ENCODE measurements at places on chromosomes 7 and 10.
A peak's percentile ranks its signal among the peaks of the same experiment; 100 is the strongest.

DNA sequence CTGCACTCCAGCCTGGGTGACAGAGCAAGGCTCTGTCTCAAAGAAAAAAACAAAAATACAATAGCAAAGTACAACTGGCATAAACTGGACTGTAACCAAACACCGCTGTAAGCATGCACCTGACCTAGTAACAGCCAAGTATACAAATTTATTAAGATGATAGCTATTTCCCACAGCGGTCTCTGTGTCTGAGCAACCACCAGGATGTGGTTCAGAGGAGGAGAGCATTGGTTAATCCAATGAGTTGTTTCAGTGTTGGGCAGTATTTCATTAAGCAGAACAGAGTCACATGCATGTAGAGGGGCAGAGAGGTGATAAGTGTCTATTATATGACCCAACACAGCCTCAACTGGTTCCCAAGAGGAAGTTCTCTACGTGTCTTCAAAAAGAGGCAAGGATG is 4.0 kb downstream of the SLC16A12 start:
- DNase-seq, result no peak

GRCh38 chr10:78805176-78805575 is 263.6 kb upstream of the ZMIZ1 start:
- DNase-seq, result peak; percentile 13

DNA sequence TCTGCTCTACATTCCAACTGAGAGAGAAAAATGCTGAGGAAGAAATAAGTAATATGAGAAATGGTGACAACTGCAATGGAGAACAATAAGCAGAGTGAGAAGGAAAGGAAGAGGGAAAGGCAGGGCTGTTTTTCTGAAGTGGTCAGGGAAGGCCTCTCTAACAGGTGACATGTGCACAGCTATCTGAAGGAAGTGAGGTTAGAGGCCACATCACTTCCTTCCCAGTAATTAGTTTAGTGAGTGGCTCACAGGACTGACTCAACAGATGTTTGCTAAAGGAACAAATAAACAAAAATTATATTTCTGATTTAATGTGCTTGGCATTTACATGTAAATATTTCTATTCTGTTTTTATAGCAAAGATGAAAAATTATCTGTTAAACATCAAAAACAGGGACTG is 77.9 kb downstream of the ARHGAP21 start:
- DNase-seq, result no peak

- DNase-seq, result no peak
Measured at GRCh38 chr10:117509573-117509972, 33.0 kb upstream of the EMX2 start.

DNA sequence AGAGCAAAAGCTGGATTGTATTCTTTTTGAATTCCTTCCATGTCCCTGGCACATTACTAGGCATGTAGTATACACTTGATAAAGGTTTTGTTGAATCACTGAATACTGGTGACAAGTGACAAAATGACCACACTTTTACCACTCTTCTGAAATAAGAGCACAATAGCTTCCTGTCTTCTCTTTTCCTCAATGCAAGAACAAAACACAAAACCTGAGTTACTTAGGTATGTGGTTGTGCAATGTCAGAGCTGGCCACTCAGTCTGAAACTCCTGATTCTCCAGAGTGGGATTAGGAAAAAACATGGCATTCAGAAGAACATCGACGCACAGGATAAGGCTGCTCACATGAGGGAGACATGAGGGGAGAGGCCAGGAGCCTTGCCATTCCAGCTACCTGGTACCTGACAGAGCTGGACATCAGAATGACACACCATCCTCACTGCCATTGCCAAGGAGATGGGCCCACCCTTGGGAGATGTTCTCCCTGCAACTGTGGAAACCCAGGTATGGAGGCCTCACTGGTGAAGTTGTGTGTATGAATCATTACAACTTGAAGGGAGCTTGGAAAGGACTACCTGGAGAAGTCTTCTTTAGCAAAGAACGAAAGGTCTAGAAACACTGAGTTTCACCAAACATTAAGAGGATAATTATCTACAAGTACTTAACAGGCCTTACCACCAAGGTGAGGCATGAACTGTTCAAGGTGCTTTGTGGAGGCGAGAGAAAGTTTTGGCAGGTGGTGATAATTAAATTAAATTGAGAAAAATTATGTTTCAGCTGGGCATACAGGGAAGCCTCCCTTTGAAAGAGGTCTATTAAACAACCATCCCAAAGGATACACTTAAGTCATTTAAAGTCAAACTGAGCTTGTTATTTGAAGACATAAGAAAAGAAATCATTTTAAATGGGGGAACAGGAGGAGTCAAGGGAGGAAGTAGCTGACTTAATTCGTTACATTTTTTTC is 246.5 kb upstream of the AOAH start:
- no peak for DNase-seq

DNA sequence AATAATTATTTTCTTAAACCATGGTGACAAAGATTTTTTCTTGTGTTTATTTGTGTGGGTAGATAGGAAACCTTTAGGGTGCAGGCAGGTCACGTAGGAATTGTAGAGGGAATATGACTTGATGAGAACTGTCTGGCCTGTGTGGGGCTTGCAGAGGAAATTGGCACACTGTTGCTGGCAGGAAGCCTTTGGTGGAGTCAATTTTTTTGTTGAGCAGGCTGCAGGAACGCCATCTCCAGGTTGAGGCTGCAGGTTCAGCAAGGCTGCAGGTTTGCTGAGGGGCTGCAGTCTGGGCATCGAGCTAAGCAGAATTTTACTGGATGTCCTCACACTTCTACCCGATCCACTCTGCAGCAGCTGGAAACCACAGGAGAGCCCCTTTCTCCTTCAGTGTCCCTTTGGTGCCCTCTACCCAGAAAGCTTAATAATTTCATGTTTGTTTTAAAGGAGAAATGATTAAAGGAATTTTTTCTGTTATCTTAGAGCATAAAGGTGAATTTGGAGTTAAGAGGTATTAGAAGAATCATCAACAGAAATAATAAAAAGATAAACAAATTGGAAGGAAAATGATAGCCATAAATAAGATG is 37.0 kb downstream of the TBC1D12 start:
- DNase-seq, result no peak

DNA sequence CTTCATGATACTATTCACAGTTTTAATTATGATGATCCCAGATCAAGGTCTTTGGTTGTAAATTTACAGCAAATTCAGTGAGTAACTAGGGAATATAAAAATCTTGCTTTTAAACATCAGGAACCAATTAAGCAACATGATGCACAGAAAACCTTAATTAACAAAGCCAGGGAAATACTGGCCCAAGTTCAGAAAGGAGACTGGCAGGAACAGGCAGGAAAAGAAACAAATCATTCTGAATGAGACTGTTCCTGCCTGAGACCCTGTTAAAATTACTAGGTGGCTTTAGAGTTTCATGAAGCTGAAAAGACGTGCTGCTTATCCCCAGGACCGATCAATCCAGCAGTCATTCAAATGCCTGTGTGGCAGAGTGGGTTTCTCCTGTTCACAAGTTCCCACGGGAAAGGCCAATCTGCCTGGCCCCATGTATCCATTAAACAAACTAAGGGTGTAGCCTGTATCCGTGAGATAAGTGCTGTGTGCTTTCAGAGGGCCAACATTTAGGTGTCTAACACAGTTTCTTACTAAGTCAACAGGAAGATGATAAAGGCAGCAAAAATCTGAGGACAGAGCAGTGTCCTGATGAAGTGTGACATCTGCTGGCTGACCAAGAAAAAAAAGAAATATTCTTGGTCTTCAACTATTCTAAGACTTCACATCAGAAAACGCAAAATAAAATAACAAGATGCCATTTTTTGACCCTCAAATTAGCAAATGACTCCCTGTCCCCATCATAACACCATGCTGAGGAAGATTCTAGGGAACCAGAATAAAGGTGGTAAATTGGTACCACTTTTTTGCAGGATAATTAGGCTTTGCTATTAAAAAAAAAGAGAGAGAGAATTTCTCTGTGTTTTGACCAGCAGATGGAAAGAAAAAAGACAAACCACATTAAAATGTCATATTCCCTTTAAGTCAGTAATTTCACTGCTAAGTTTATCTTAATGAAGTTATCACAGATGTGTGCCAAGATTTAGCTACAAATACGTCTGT is 34.2 kb downstream of the PUS7 start:
- DNase-seq, result peak; percentile 18

DNA sequence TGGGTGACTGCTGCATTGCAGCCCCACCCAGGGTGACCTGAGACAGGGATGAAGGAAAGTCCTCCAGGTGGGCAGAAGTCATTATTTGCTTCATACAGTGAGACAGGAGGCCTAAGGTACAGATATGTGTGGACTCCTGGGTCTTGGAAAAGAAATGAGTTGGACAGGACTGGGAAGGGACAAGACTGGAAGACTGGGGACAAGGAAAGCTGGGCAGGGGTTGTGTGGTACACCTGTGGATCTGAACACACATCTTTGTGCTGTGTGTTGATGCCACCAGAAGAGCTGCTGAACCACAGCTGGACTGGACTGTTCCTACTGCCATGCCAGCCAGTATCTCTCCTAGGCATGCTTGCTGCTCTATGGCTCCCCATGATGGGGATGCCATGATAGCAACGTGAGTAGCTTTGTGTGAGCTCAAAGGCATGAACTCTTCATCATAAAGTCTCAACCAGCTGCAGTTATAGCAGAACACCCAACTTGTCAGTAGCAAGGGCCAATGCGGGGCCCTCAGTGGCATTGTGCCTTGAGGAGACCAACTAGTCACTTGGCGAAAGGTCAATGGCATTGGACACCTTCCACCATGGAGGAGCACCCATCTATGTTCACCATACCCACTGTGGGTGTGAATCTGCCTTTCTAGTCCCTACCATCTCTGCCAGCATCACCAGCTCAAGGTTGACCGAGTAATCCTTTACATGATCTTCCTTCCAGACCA is 76.0 kb upstream of the GRB10 start:
- DNase-seq, result no peak

DNA sequence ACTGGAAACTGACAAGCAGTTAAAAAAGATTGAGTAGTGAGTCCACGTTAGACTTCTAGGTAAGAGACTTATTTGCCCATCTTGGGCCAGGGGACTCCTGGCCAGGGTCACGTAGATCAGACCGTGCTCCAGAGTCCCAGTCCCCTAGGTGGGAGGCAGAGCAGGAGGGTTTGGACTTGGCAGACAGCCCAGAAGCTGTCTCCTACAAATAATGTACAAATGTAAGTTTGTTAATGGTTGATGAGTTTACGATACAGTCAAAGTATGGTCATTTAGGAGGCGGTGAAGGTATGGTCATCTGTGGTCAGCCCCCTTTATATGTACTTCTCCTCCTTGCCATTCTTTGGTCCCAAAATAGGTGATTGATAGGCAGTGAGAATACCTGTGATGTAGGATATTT is 28.2 kb downstream of the INPP5F start:
- no peak for DNase-seq

GRCh38 chr7:125098377-125098970 is 168.8 kb upstream of the POT1 start:
- DNase-seq, result no peak

- no peak for DNase-seq
Measured at GRCh38 chr7:7417414-7417813, 118.3 kb downstream of the COL28A1 start.

DNA sequence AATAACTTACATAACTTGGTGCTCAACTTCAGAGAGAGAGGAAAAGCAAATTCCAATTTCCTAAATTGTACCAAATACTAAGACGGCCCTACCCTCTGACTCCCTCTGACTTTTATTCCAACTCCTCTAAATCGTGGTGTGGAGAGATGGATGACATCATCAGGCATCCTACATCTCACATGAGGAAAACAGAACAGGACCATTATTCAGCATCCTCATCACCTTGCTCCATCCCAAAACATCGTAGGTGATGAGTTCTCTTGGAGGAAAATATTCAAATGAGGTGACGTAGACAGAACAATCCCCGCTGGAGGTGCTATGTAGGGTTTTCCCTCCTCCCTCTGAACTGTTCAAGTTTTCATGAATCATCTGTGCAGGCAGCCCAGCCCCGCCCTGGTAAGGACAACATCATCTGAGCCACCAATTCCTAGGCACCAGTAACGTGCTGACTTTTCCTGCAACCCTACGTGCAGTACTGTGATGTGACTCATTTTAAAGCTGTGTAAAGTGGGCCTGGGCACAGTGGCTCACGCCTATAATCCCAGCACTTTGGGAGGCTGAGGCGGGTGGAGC is 167.2 kb downstream of the CALN1 start:
- DNase-seq, result no peak
